NCI-H1417 treated with DMSO at 0.1 percent for 48 hours (cell line): ENCODE measurements at places on chromosomes 5 and 9.

- no peak for DNase-seq
Observed at GRCh38 chr5:173624282-173624681, 7.8 kb upstream of the BOD1 start.

DNA sequence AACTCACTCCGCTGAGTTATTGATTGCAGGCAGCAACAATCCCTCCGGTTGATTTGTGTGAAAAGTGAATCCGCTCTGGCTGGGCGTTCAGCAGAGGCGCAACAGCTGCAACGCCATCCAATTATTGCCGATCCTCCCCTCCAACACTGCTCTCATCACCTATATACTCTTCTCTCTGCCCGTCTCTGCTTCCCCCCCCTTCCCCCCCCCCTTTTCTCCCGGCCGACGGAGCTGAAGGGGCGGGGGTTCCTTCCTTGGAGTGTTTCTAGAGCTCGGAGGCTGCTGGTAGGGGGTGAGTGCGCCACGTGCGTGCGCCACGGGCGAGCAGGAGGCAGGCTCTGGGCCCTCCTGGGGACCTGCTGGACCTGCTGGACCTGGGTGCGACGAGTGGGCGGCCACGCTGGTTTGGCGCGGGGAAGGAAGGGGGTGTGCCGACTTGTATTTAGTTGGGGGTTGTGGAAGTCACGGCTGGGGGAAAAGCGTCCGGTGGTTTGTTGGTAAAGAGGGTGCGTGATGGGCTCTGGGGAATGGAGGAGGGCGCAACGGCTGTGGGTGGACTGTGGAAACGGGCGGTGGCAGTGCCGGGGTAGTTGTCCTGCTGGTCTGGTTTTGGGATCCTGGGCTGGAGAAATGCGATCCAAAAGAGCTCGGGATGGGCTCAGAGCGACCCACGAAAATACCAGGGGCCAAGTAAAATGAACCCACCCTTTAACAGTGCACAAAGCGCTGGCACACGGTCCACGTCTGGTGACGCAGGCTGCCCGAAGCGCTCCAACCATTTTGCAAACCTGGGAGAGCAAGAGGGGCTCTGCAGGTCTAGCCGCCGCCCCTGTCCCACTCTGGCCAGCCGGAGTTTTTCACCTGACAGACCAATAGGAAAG, 6.4 kb upstream of the MEF2C start:
- DNase-seq: no peak

DNA sequence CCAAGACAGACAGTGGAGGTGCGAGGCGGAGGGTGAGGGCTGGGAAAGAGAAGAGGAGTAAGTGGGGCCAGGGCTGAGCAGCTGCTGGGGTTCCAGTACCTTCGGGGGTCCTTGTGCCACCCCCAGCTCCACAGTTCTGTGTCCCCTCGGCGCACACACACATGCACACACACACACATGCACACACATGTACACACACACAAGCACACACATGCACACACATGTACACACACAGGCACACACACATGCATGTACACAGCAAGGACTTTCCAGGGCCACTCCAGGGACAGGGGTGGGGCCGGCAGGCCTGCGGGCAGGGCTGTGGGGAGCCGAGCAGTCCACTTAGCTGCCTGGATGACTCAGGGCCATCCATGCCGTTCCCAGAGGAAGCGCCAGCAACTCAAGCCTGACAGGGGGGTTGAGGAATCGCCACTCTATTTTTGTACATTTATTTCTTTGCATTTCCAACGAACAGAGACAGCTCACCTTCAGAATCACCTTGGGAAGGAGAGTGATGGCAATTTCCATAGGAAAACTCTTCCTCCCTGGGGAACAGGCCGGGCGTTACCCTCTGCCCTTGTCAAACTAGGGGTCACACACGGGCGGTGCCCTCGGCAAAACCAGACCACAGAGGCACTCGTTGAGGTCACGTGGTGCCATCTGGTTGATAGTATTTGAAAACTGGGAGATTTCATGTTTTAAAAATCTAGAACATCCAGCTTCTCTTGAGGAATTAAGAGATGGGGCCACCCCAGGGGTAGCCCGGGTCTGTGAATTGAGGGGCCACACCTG, 135.7 kb downstream of the ADAMTS2 start:
- no peak for DNase-seq

GRCh38 chr5:135553688-135554462, 18.1 kb upstream of the NEUROG1 start:
- DNase-seq: no peak

DNA sequence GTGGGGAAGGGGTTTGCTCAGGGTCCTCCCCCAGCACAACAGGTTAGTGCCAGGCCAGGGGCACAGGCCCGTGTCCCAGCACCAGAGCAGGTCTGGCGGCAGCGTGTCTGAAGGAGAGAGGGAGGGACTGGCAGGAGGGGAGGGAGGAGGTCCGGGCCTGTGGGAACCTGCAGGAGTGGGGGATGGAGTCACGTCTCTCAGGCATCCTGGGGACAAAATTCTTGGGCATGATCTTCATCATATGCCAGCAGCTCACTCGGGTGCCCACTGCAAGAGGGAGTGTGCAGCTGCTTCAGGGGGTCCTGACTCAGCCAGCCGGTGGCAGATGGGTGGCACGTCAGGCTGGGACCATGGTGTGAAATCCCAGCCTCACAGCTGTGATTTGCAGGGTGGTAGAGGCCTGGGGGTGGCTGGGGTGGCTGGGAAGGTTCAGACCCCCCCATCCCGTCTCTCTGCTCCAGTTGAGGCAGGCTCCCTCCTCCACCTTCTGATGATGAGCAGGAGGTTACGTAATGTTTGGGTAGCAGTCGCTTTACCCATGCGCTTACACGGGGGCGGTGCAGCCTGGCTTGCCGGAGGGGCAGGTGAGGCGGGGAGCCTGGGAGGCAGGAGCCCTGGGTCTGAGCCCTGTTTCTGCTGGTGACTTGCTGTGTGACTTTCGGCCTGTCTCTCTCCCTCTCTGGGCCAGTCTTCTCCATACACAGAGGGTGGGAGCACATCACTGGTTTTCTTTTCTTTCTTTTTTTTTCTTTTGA, 40.5 kb downstream of the NCS1 start:
- DNase-seq: no peak
